ENCODE measurements at places on chromosomes 3 and 15. TPM values are rescaled to one million over a fixed set of nuclear protein-coding genes. Genes with fewer than 3 reads are reported as not detected.

The PIGZ gene
- 3.2 TPM for total RNA-seq

The UCN2 gene
- 5.0 TPM for total RNA-seq

The TIMP4 gene
- total RNA-seq: 6.1 TPM

The PDE8A gene
- total RNA-seq: 13.8 TPM

The FANCD2OS gene
- not detected for total RNA-seq

The SEC61A1 gene
- total RNA-seq: 324 TPM

The TRMT10C gene
- 57.7 TPM for total RNA-seq

The TMEM115 gene
- 57.3 TPM for total RNA-seq

DNA sequence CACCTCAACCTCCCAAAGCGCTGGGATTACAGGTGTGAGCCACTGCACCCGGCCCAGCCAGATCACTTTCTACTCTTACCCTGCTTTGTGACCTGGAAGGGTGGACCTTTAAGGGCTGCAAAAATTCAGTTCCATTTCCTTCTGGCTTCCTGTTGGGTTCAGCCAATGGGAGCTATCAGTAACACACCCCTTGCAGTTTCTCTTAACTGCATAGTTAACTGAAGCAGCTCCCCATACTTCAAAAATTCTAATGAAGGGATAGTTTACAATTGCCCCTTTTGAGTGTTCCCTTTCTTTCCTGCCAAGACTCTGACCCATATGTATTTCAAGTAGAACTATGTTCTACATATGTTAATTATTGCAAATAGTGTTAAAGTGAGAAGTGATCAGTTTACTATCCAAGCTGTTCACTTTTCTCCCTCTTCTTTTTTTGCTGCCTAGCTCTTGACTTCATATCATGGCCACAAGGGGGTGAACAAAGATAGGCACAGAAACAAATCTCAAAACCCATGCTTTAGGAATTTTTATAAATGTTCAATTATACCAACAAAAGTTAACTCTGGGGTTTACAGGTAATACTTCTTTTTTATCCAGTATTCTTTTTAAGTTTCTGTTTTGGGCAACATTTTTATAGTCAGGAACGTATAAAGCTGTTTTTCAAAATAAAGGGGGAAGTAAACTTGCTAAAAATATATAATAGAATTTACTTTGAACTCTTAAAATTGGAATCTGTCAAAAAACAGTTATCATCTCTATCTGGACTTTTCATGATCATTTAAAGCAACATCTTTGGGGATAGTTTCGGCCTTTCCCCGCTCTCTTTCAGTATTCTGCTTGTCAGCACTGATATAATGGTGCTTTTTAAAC is 8.1 kb downstream of the PGBD4 start:
- no peak for DNase-seq

DNA sequence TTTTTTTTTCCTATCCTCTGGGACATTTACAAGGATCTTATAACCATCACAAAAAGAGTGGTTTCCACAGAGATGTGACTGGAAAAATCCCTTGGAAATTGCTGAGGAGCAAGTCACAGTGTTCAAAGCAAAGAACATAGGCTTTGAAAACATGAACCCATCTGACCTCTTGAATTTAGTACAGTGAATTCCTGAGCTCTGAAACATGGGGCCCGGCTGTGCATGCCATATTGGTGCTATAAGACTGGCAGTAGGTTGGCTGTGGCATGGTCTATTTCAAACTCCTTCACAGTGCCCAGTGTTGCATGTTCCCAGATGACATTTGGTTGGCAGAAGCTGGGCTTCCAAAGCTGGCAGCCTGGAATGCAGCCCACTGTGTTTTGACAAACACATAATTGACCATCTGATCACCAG is 202.2 kb downstream of the TIGIT start:
- peak; percentile 19 for DNase-seq

DNA sequence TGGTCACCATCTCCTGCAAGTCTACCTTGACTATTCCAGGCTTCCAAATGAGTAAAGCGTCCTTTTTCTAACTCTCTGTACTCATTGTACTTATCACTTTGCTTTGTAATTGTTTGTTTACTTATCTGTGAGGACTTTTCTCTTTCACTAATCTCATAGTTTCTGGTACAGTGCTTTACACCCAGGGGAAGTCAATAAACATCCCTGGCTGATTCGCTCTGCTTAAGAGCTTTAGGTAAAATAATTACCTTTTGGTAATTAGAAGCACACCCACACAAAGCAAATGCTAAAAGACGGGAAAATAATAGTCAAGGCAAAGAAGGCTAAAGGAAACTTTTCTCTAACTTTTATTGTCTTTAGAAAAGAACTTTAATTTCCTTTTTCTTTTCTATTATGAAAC is 466.9 kb upstream of the ROBO1 start:
- no peak for DNase-seq

DNA sequence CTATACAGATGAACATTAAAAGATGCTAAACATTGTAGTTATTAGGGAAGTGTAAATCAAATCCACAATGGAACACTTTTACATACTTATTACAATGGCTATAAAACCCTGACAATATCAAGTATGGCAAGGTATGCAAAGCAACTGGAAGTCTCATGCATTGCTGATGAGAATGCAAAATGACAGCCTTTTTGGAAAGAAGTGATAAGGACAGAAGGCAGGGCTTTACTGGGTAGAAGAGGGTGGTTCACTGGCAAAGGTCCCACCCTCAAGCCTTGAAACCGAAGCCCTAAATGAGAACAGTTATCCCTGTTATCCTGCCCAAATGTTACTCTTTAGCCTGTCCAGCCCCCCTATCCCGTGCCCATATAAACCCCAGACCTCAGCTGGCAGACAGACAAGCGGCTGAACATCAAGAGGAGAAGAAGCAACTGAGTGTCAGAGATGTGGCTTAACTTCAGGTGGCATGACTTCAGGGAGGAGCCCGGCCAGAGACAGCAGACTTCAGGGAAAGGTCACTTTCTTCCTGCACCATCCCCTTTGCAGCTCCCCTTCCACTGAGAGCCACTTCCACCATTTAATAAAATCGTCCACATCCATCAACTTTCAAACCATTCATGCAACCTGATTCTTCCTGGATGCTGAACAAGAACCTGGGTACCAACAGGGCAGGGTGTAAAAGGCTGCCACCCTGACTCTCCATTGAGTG is 732 bp upstream of the GCSAM start:
- DNase-seq: no peak

GRCh38 chr3:157058392-157059071 is 101.4 kb downstream of the CCNL1 start:
- DNase-seq: no peak

DNA sequence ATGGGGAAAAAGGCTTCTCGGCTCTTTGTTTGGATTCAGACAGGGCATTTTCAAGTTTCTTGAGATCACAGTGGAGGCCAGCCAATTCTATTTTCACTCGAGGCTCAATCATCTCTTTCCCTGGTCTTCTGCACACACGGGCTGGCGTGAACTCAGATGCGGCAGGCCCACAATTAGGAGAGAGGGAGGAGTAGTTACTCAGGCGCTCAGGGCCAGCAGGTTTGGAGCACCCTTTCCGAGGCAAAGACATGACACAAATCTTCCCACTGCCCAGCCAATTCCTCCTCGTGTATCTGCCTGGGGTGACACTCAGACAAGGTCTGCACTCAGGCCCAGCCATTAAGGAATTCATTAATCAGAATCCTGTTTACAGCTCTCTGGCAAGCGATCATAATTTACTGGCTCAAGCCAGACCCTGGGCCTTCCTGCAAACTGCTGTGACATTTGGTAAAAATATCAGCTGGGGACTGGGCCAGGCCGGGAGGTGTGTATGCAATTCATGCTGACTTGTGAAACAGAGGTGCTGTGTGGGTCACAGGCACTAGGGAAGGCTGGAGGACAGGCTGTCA is 68.1 kb upstream of the TLE3 start:
- no peak for DNase-seq
